Calu3 (cell line): ENCODE measurements at places on chromosomes 2 and 18.

DNA sequence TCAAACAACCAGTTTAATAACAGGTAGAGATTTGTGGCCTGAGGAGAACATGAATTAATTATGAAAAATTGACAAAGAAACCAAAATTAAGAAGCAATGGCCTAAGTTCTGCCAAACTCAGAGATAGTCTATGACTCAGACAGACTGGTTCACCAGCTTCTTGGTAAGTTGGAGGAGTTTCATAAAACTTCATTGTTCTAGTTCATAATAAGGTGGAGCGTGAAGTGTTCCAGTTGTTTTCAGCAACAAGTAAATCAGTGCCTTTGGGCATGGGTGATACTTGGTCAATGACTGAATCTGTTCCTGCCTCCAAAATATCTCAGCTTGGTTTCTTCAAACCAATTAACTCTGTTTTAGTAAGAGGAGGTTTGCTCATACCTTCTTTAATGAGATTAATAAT lies 40.0 kb downstream of the SLC40A1 start:
- DNase-seq, result no peak

DNA sequence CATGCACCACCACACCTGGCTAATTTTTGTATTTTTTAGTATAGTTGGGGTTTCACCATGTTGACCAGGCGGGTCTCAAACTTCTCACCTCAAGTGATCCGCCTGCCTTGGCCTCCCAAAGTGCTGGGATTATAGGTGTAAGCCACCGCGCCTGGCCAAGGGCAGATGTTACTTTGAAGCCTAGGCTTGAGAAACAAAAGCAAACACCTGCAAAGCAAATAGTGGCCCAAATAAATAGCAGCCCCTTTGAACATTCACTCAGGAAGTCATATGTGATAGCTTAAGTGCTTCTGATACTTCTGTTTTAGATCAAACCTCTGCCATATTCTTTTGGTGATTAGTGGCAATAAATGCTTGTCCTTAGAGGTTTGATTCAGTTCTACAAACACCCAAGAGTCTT lies 404.5 kb upstream of the SMIM21 start:
- DNase-seq, result no peak

GRCh38 chr2:213545481-213545880 lies 261.2 kb downstream of the SPAG16 start:
- no peak for DNase-seq

GRCh38 chr2:231925303-231926179 lies 655 bp downstream of the NPPC start:
- DNase-seq, result peak; percentile 89

- no peak for DNase-seq
These were observed 374.1 kb downstream of the TGIF1 start for GRCh38 chr18:3824101-3824500.

- DNase-seq, result no peak
These were observed 20.3 kb downstream of the PLEK start for GRCh38 chr2:68385220-68385906.

DNA sequence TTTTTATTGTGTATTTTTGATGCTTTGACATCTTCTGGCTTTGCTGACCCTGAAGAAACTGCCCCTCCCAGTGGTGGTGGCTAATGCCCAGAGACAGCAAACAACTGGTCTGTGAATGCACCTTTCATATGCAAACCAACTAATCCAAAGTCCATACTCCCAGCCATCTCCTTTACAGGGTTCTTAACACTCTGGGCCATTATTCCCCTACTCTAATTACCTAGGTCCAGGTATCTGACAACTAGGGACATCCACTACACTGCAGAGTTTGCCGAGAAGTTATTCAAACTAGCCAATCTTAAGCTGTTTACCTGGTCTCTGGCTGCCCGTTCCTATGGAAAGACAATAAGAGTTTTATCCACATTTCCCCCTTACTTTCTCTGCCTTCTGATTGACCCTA lies 73.6 kb downstream of the FSHR start:
- no peak for DNase-seq

- DNase-seq, result no peak
These were observed 8.0 kb downstream of the ATP9B start for GRCh38 chr18:79077181-79077580.

DNA sequence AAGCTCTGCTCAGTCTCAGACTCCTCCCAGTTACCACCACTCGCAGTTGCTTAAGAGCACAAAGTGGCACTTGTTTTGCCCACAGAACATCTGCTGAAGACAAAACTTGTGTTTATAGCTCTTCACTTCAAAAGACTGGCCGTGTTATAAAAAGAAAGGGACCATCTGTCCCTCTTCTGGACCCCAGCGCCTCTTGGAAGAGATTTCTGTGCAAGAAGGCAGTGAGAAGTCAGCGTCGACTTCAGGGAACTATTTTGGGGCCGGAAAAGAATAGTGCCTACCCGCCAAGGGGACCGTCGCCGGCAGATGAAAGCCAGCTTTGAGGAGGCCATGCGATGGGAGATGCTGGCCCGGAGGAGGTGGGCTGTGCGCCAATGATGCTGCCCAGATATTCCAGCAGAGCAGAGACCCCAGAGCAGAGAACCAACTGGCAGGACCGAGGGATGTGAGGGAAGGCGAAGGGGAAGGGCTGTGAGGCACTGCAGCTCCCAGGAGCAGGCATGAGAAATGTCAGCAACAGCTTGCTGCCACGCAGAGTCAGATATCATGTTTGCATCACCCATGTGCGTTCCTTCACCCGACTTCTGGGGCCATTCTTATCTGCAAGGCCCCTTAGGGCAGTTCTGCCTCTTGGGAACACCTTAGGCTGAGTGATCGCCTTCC lies 270.9 kb downstream of the ATAD2B start:
- DNase-seq, result no peak

DNA sequence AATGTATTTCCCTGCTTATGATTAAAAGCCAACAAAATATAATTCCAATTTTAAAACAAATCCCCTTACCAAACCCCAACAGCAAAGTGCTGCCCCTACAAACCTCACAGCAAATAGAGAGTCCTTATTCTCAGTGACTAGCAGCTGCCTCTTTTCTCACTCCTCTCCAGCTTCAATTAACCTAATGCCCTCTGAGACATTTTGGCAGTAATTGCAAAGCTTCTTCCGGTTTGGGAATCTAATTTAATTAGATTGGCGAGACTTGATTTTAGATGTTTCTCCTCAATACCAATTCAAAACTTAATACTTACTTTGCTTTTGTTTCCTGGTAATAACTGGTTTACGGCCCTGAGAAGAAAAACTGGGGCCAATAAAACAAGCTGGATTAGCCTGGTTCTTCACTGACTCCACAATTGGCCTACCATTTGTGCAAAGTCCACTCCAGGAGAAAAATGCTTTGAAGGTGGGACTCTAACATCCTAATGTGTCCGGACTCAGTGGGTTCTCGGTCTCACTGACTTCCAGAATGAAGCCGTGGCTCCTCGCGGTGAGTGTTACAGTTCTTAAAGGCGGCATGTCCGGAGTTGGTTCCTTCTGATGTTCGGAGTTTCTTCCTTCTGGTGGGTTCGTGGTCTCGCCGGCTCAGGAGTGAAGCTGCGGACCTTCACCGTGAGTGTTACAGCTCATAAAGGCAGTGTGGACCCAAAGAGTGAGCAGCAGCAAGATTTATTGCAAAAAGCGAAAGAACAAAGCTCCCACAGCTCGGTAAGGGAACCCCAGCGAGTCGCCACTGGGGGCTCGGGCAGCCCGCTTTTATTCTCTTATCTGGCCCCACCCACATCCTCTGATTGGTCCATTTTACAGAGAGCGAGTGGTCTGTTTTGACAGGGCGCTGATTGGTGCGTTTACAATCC lies 52.8 kb downstream of the SLC35F5 start:
- DNase-seq, result no peak

DNA sequence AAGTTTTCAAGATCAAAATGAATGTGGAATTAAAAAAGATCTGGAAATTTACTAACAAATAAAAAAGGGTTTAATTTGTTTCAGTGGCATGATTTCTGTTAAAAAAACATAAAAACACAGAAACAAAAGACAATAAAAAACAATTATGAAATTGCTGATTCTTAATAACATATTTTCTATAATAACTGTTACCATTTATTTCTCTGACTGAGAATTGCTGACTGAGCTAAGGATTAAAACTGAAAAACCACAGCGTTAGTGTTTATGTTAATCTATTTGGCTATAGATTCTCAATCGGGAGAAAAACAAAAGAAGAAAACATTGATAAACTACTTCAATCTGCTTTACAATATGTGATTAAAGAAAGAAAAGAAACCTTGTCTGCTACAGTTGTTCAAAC lies 678.6 kb upstream of the ZEB2 start:
- DNase-seq, result no peak

DNA sequence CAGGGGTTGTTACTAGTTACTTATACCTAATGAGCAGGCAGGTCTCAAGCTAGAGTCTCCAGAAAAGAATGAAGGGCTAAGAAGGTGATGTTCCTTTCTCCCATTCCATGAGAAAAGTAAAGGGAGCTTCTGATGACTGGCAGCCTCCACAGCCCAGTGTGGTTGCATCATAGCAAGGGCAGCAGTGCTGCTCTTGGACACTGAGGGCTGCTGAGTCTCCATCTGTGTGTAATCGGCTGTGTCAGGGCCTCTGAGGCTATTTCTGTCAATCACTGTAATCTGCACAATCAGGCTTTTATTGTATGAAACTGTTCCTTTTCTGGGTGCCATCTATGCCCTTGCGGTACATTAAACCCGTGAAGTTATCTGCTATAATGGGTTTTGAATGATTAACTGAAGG lies 164.1 kb upstream of the FBXO11 start:
- DNase-seq, result no peak

- DNase-seq, result no peak
These were observed 298.8 kb downstream of the TNS1 start for GRCh38 chr2:217703999-217704398.

- no peak for DNase-seq
These were observed 1062.3 kb upstream of the CRIM1 start for GRCh38 chr2:35293261-35293660.

DNA sequence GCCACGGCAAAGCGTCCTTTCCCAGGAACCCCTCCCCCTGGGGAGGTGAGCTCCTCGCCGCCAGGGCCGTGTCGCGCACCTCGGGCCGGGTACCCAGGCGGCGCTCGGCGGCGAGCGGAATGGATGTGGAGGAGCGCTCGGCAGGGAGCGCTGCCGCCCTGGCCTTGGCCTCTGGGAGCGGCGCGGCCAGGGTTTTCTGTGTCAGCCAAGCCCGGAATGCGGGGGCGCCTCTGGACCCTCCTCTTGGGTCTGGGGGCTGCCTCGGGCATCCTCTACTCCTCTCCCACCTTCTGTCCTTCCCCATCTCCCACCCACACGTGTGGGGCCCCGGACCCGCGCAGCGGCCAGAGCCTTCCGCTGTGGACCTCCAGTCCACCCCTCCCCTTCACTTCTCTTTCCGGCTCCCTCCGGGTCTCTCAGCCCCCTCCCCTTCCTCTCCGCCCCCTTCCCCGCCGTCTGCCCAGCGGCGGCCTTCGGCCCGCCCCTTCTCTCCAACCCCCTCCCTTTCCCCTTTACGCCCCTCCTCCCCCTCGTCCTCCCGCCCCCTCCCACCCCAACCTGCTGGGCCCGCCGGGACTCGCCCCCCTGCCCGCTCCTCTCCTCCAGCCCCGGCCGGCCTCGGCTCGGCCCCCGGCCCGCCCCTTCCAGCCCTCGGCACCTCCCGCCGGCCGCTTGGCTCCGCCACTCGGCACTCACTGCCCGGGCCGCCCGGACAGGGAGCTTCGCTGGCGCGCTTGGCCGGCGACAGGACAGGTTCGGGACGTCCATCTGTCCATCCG lies at the start of gene MERTK:
Gene MERTK (plus strand): TSS at position 684 of the 779 bp plus-strand sequence. CDS start 129 bp downstream, outside the sequence.
- DNase-seq, result peak; percentile 83

GRCh38 chr2:104755026-104755878 lies 98.7 kb upstream of the POU3F3 start:
- DNase-seq, result no peak

DNA sequence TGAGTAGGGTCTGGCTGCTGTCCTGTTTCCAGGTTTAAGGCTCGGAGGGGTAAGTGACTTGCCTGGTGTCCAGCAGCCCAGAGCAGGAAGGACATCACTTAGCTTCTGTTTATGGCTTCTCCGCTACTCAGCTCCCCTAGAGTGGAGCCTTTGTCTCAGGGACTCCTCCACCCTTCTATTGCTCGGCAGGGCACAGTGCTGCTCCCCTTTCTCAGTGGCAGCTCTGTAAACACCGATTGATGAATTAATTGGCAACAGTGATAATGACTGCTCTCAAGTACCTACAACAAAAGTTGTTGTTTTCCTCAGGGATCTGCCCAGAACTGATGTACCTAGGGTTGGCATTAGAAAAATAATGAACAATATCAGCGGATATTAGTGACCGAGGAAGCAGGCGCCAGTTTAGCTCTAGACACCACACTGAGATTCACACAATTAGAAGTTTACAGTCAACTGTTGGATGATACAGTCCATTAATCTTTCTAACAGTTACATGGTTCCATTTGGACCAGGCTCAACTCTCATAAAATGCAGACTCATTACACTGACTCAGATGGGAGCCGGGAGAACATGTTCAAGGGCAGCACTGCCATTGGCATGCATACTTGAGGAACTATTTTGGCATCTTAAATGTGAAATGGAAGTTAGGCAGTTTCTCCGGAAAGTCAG lies 265.7 kb downstream of the MTX2 start:
- no peak for DNase-seq

DNA sequence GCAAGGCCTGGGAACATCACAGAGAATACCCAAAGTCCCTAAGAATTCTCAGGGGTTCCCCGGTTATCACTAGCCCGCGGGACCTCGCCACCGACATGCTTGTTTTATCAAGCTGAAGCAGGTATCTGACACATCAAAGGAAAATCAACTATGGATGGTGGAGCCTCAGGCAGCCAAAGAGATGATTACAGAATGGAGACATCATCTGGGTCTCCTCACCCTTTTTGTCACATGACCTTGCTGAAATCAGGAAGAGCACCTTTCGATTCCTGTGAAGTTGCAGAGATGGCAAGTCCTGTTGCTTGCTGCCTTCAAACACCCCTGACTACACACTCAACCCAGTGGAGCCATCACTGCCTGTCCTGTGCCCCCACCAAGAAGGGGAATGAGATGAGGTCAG lies 19.2 kb upstream of the CAB39 start:
- no peak for DNase-seq

- no peak for DNase-seq
These were observed 328.2 kb downstream of the RND3 start for GRCh38 chr2:150159300-150159699.

DNA sequence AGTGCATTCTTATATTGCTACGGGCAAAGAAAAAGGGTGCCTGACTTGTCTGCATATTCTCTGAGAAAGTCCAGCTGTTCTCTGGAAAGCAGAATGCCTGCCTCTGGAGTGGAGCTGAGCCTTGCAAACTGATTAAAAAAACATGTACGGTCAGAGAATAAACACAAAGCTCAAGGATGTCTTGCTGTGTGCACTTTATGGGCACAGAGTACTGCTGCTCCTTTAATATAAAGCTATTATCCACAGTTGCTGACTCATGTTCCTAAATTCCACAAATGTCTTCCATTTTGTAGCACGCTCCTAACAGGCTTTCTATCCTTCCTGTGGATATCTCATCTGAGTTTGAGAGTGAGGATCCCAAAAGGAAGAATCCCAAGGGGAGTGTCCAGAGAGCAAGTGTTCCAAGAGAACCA lies 229.0 kb downstream of the MREG start:
- DNase-seq, result no peak
